ENCODE measurements at places on chromosomes 2 and 18.
A peak's percentile ranks its signal among the peaks of the same experiment; 100 is the strongest.

- DNase-seq, result peak; percentile 51
These were observed 19.3 kb upstream of the SPP2 start for GRCh38 chr2:234031207-234031606.

DNA sequence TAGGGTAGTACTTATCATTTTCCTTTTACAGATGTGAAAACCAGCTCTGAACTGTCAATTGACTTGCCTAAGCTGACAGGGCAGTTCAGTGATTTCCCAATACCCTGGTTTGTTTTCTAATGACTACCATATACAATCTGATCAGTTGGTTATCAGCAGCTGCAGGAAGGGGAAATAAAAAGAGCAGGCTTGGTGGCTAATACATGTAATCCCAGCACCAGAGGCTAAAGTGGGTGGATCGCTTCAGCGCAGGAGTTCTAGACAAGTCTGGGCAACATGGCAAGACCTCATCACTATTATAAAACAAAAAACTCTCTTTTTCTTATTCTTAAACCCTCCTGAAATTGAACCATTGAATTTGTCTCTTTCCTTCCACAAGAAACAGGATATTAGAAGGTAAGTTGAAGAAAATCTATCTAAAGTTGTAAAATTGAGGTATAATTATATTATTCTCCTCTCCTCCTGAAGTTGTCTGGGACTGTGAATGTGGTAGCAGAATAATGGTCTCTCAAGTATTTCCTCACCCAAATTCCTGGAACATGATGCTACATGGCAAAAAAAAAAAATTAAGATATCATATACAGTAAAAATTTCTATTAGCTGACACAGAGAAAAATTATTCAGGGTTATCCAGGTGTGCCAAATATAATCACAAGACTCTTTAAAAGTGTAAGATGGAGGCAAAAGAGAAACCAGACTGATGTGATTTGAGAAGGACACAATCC, 1441.6 kb downstream of the SUCLG1 start:
- no peak for DNase-seq

DNA sequence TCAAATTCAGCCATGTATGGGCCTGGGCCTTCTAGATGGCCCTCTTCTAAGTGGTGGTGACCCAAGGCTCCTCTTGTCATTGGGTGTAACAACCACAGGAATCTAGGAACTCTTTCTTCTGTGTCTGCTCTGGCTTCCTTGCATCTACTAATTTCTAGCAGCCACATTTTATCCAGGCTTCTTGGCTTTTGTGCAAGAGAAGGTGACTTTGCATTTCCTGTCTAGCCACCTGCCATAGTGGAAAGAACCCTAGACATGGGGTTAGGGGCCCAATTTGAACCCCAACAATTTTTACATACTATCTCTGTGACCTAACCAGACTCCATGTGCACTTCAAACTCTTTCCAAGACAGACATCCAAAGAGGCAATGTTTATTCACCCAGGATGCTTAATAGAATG, 25.1 kb downstream of the SMYD1 start:
- DNase-seq, result no peak

GRCh38 chr2:211545582-211545981, 989.2 kb downstream of the CPS1 start:
- no peak for DNase-seq

DNA sequence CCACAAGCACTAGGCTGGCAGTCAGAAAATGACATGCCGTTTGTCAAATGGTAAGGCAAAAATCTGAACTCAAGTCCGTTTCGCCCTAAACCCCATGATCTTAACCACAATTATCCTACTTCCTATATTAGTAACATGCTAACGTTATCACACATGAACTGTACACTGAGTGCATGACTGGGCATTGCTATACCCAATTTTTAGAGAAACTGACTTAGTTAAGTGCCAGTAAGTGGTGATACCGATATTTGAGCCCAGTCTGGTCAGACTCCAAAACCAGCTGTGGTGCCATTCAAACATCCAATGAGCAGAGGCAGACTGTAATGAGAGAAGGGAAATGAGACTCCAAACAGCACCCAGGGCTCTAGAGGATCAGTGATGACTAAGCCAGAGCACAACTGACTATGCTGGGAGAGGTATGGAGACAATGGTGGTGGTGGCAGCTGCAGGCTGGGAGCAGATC, 311.7 kb upstream of the PKDCC start:
- DNase-seq, result no peak

- DNase-seq, result peak; percentile 6
These were observed 76.3 kb downstream of the R3HDM1 start for GRCh38 chr2:135607561-135607960.

DNA sequence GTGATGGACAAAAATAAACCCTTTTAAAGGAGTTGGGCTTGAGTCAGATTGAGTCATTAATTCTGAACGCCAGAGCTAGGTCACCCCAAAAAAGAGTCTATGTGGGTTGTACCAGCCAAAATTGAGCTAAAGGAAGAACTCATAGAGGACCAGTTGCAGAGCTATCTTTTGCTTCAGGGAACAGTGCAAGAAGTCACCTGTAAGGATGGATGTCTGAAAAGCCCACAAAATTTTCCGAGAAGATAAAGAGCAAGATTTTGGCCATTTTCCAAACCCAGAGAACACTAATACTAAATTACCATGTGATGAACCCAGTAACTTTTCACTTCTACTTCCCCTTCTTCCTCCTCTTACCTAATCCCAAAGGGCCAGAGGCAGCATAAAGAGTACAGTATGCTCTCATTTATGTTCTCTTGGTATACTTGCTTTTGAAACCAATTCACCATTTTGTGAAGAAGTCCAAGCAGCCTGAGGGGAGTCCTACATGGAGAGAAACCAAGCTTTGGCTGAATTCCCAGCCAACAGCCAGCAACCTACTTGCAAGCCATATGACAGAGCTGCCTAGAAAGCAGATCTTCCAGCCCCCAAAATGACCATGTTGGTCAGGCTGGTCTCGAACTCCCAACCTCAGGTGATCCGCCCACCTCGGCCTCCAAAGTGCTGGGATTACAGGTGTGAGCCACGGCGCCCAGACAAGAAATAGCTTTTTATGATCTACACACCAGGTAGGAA, 551.7 kb downstream of the SATB2 start:
- DNase-seq, result no peak

GRCh38 chr18:74508821-74509225, 12.7 kb downstream of the CNDP2 start:
- no peak for DNase-seq

DNA sequence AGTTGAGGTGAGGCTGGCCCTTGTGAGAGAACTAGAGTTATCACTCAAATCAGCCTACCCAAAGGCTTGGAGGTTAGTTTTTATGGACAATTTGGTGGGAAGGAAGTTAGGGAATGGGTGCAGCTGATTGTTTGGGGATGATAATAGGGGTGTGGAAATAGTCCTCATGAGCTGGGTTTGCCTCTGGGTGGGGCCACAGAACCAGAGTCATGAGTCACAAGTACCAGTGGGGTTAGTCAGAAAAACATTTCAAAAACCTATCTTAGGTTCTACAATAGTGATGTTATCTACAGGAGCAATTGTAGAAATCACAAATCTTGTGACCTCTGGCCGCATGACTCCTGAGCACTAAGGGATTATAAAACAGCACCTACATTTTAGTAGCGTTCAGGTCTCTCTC, 630.1 kb upstream of the PIK3C3 start:
- DNase-seq, result peak; percentile 68

DNA sequence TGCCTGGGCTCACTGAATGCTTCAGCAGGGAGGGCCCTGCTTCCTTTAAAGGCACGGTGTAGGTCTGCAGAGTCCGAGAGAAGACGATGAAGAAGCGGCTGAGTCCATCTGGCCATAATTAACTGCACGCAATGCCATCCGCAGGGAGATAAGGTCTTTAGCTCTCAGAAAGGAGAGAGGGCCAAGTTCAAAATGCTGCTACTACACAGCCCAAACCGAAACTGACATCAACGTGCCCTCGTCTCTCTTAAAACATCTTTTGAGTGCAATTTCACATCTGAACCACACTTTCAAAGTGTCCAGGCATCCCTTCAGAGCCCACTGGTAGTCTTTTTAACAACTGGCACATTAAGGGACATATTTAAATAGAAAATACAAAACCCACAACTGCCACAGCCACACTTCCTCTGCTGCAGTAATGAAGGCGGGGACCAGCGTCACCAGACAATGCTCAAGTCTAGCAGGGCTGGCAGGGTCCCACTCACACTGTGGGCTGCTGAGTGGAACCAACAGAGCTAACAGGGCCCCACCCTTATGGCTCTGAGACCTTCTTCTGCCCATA, 35.8 kb downstream of the ST3GAL5 start:
- peak; percentile 66 for DNase-seq

DNA sequence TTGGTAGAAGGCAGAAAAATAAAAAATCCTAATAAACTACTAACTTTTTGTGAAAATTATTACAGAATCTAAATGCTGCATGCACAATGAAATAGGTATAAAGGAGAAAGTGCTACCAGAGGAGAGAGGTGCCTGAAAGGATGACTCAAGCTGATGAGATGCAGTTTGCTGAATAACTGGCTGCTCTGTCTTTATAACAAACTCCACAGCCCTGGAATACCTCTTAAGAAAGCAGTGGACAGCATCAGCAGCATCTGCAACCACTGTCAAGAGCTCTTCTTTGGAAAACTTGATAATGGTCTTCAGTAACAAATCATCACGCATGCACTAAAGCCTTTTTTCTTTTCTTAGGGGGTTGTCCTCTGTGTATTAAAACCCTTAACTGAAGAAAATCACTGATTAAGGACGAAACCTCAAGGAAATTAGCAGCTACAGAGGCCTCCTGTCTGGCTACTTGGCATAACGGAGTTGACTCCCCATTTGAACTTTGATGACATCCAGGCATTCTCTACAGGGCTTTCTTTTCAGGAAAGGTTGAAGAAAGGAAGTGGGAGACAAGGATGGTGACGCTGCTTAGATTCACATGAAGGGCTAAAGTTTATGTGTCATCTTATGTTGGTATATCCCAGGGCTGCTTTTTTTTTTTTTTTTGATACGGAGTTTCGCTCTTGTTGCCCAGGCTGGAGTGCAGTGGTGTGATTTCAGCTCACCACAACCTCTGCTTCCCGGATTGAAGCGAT, 28.8 kb downstream of the WDFY1 start:
- DNase-seq, result no peak

DNA sequence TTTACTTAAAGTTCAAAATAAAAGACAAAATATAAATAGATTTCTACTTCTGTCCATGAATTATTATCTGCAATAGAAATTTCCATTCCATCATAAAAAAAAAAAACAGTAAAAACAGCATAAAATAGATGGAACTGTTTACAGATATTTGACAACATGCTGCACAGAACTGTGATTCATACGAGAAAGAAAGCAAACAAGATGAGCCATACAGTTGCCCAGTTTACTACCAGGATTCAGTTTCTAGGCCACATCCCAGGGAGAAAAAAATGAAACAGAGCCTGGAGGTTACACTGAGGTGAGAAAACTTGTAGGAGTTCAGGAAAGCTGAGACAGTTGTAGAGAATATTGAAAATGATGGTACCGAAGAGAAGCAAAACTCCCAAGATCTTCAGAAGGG, 1426.9 kb upstream of the ACVR2A start:
- no peak for DNase-seq

DNA sequence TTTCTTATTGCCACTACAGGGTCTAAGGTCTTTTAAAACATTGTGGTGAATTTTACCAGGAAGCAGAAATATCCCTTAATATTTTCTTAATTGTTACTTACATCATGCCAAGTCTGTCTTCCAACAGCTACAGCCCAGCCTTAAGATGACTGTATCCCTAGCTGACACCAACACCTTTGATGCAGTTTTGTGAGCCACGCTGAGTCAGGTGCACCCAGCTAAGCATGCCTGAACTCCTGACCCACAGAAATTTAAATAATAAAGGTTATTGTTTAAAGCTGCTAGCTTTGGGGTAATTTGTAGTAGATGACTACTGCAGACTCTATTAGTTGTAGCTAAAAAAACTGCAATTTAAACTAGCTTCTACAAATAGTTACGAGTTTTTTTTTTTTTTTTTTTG, 1757.9 kb upstream of the LRRTM1 start:
- DNase-seq, result no peak

- DNase-seq, result peak; percentile 78
These were observed at the start of gene FHOD3 for GRCh38 chr18:36297417-36298125. Gene FHOD3 (plus strand): TSS chr18:36297713. CDS start chr18:36297836, 123 bp downstream.

DNA sequence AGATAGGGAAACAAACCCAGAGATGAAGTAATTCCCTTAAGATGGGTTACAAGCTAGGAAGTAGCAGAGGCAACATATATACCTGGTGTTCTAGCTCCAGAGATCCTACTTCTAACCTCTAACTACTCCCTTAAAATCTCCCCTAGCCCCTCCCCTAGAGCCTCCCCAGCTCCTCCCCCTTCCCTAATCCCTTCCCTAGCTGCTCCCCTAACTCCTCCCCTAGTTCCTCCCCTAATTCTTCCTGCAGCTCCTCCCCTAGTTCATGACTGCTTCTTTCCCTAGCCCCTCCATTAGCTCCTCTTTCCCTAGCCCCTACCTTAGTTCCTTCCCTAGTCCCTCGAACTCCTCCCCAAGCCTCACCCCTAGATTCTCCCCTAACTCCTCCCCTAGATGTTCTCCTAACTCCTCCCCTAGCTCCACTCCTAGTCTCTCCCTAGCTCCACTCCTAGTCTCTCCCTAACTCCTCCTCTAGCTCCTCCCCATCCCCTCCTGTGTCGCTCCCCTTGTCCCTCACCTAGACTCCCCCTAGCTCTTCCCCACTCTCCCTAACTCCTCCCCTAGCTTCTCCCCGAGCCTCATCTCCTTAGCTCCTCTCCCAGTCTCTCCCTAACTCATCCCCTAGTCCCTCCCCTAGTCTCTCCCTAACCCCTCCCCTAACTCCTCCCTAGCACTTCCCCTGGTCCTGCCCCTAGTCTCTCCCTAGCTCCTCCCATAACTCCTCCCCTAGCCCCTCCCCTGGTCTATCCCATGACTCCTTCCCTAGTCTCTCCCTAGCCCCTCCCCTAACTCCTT, 108.9 kb downstream of the CD226 start:
- no peak for DNase-seq

GRCh38 chr2:138779781-138780445, at the start of gene NXPH2:
Gene NXPH2 (minus strand): TSS chr2:138780390. CDS start chr2:138780241, 149 bp downstream.
- DNase-seq, result peak; percentile 32

DNA sequence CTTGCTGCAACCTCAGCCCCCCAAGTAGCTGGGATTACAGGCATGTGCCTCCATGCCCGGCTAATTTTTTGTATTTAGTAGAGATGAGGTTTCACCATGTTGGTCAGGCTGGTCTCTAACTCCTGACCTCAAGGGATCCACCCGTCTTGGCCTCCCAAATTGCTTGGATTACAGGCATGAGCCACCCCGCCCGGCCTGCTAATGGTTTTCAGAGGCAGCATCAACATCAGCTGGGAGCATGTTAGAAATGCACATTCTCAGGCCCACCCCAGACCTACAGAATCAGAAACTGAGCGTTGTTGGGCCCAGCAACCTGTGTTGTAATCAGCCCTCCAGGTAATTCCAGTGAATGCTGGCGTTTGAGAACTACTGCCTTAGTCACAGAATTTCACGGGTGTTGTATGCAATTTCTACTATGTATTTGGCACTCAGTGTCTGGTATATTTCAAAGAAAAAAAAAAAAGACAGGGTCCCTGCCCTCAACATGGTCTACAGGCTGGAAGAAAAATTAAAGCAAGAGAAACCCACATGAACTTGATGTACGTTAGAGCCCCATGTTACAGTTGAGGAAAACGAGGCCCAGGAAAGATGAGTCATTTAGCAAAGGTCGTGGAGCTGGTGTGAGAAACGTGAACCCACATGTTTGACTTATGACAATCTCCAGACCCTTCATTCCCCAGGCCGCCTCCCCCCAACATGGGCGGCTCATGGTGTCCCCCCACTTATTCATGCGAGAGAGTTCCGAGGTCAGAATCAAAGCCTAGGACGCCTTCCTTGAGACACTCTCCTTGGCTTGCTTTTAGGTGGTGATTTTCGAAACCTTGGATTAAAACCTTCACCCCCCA, 35.3 kb downstream of the SH3BP4 start:
- no peak for DNase-seq

- DNase-seq, result no peak
These were observed 121.9 kb downstream of the MCFD2 start for GRCh38 chr2:46793423-46794416.
